ENCODE measurements at places on chromosomes 5 and 9.
A peak's percentile ranks its signal among the peaks of the same experiment; 100 is the strongest.

- no peak for DNase-seq
These were observed 283.1 kb downstream of the SMARCA2 start for GRCh38 chr9:2298217-2298616.

DNA sequence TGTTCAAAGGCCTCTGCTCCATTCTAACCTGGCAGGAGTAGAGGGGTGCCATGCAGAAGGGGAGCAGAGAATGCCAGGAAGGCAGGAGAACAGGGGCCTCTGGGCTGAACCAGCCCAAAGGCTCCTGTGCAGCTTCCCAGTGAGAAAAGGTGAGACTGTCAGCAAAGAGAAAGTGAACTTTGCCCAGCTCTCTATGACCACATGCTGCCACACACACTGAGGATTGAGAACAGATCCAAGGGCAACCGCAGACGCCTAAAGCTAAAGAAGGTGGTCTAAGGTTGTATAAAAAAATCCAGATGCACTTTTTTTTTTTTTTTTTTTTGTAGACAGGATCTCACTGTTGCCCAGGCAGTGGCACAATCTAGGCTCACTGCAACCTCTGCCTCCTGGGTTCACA, 51.4 kb downstream of the ALDH7A1 start:
- no peak for DNase-seq

GRCh38 chr9:84382720-84383119, 42.2 kb upstream of the SLC28A3 start:
- DNase-seq, result no peak

GRCh38 chr5:150263801-150264621, 25.6 kb downstream of the CAMK2A start:
- no peak for DNase-seq

DNA sequence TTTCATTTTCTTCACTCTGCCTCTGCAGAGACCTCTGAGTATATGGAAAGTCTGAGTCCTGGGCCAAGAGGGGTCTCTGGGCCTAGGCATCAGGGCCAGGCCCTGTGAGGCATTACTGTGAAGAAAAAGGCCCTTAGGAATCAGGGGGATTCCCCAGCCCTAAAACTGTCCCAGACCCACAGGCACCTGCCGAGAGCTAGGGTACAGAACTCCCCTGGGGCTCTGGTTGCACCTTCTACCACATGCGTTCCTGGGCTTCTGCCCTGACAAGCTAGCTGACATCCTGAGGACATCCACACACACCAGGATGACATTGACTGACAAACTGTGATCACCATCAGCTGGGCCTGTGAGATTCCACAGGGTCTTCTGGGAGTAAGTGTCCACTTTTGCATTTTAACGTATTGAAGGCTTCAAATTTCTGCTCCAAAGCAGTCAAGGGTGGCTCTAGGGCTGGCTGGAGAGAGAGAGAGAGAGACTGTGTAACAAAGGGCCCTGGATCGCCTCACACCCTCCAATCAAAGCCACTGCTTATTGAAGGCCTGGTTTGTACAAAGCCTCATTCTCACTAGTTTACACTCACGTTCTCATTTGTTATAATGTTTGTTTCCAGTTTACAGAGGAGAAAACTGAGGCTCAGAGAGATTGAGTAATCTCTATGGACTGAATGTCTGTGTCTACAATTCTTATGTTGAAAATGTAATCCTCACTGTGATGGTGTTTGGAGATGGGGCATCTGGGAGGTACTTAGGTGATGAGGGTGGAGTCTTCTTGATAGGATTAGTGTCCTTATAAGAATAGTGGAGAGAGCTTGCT, 45.1 kb downstream of the TGFBI start:
- no peak for DNase-seq

GRCh38 chr5:1555011-1555807, 31.4 kb upstream of the LPCAT1 start:
- no peak for DNase-seq

DNA sequence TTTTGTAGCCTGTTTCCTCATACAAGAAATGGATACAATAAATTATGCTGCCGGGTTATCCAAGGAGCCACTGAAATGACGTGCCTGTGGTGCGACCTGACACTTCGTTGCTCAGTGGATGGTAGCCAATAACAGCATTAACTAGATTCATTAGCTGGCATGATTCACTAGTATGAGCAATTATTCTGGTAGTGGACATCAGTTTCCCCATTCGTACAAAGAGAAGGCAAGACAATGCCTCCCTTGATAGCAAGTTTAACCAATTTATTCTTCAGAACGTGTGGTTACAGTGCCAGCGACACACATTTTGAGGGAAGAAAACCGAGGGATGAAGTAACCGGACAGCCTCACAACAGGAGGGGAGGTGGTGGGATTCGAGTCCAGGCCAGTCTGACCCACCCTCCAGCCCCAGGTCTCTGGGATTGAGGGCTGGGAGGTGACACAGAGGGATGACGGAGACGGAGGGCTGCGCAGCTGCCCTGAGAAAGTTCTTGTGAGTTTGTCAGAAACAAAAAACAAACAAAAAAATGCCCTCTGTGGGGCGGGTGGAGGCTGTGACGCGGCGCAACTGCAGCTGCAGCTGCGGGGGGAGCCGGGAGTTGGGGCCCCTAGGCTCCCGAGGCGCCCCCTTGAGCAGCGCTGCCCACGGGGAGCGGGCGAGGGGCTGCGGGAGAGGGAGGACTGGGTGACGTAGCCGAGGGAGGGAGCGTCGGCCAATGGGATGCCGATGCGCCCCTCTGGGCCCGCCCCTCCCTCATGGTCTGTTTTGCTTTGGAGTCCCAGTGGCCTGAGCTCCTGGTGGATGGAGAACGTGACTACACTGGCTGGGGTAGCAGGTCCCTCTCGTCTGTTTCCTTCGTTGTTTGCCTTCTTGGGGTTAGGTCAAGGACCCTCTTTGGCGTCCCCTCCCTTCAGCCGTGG, 10.9 kb downstream of the LHX2 start:
- DNase-seq, result no peak

GRCh38 chr5:149549461-149550267, 1.6 kb downstream of the CSNK1A1 start:
- DNase-seq, result no peak

GRCh38 chr5:176985516-176985915, 21.1 kb downstream of the UIMC1 start:
- peak; percentile 11 for DNase-seq

- DNase-seq, result no peak
These were observed 35.0 kb downstream of the ERGIC1 start for GRCh38 chr5:172868924-172869591.

DNA sequence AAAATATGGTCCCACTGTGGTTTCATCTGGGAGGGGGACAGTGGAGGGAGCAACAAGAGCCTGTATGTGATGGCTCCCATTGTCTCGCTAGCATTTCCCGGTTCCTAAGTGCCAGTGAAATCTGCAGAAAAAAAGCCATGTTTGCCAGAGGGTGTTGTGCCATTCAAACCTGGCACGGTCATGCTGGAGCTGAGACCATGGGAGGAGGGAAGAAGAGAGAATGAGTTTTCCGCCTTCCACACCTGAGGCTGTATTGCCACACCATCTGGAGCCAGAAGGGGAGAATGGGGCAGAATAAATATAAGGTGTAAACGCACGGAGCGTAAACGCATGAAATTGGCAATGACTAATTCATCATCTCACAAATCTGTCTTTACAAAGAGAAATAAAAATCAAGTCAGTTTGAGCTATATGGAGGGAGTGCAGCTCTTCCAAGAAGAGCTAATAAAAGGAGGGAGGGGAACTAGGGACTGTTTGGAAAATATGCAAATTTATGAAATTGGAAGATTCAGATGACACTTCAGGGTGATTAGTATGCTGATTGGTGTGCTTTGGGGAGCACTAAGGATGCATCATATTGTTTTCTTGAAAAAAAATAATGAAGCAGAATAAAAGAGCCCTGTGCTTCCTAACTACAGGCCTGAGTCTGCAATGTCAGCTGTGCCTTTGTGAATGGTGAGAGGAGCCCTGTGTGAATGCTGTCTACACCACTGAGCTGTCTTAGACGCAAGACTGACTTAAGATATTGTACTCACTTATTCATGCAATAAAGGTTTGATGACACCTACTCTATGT, 237.9 kb downstream of the NSG2 start:
- no peak for DNase-seq
